ENCODE measurements at places on chromosomes 16 and 17.

DNA sequence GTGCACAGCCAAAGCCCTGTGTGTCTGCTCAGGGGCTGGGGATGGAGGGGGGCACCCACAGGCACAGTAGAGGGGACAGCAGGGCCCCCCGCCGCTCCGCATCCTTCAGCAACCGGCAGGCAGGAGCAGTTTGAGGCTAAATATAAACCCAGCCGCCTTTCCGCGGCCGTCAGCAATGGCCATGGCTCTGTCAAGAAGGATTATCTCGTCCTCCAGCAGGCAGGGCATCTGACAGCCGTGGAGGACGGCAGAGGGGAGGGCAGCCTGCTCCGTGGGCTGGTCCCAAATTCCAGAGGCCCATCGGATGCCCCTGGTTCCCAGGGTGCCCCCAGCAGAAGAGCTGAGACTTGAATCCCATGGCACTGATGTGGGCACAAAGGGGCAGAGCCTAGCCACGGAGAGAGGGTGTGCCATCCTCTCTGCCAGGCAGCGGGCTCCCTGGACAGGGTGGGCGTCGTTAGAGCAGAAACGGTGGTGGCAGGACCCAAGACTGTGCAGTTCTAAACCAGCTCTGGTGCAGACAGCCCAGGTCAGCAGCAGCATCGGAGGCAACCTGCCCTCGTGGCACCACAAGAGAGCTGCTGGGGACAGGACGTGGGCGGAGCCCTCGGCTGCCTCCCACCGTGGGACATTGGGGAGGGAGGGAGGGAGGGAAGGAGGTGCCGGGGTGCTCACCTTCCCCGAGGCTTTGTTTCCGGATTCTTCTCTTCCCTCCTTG, 198.8 kb upstream of the CIBAR2 start:
- no peak for DNase-seq

DNA sequence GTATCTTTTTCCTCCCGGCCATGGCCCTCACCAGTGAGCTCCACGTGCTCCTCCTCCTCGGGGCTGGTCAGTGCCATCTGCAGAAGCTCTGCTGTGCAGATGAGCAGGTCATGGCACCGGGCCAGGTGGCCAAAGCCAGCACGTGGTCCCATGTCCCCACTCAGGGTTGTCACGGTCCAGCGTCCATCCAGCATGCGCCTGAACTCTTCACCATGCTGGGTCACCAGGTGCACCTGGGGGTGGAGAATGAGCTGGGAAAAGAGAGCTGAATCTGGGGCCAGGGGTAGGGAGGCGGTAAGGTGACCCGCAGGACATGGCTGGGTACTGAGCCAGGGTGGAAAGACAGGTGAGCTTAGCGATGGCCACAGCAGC, 1.3 kb downstream of the DHX58 start:
- DNase-seq = no peak

- no peak for DNase-seq
These were observed 20.6 kb upstream of the PRKCA start for GRCh38 chr17:66281661-66282369.

DNA sequence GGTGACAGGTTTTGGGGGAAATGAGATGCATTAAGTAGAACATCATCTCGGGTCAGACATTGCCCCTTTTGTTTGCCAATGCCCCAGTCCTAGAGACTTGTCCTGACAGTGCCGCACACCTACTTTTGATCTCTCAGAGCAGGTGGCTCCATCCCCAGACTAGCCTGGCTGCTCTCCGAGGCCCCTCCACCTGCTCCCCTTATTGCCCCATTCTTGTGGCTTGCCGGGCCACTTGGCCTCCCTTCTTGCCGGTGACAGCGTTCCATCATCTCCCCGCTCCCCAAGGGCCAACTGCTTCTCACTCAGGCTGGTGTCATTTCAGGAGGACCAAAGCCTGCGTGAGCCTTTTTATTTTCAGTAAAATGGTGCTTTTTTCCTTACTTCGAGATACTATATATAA, 14.9 kb downstream of the UBFD1 start:
- no peak for DNase-seq

DNA sequence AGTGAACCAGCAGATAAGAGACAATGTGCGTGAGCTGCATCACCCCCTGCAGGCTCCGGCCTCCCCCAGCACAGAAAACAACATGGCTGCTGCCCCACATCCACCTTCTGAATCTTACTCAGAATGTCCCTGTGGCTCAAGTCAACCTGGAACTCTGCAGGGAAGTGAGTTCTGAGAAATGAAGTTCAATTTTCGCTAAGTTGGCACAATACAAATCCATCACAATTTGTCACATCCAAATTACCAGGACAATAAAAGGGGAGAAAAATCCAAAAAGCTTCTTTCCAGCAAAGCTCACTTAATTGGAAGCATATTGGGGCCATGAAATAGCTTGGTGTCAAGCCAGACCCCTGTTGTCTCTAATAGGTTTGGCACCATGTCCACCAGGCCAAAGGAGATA, 38.1 kb downstream of the CLEC19A start:
- DNase-seq = no peak
